ENCODE measurements at places on chromosomes 3 and 15.

- peak; percentile 45 for DNase-seq
These were observed at the start of gene PLSCR2 for GRCh38 chr3:146469150-146470017. PLSCR2 (minus strand) TSS chr3:146469561; CDS start chr3:146459904, 9,657 bp downstream.

DNA sequence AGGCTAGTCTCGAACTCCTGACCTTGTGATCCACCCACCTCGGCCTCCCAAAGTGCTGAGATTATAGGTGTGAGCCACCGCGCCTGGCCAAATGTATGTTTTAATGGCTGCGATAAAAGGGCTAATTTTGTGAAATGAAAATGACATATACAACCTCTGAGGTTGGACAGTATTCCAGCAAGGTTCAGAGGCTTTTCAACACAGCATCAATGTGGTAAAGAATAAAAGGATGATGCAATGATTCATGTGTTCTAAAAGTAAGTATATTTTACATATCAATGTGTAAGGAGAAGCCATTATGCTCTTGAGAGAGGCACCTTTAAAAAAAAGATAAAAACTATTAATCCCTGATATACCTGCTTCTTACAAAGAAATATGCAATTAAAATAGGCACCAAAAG is 6.7 kb downstream of the SLTM start:
- DNase-seq, result no peak

DNA sequence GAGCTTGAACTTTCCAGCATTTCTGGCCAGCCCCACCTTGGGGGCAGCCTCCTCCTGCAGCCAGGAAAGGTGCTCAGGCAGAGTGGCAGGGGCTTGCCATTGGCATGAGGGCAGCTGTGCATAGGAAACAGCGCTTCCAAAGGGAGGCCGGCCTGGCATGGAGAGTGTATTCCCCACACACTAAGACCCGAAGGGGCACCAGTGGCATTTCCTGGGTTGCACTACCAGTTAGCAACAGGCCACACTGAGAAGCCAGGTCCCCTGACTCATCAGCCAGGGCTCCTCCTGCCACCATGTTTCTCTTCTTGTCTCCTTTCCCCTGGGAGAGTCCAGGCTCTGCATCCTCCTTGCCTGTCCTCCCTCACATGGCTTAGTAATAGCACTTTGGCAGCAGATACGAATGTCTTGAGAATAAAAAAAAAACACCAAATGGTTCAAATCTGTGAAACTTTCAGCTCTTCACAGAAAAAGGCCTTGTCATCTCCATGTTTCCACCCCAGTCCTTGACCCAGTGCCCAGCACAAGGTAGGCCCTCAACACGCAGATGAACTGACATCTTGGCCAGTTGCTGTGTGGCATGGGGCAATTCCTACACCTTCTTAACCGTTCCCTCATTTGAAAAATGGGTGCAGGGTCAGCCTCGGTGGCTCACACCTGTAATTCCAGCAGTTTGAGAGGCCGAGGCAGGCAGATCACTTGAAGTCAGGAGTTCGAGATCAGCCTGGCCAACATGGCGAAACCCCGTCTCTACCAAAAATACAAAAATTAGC is 180.4 kb downstream of the SMAD6 start:
- DNase-seq, result no peak

GRCh38 chr3:87267953-87268645 is 8.3 kb downstream of the POU1F1 start:
- DNase-seq, result no peak

DNA sequence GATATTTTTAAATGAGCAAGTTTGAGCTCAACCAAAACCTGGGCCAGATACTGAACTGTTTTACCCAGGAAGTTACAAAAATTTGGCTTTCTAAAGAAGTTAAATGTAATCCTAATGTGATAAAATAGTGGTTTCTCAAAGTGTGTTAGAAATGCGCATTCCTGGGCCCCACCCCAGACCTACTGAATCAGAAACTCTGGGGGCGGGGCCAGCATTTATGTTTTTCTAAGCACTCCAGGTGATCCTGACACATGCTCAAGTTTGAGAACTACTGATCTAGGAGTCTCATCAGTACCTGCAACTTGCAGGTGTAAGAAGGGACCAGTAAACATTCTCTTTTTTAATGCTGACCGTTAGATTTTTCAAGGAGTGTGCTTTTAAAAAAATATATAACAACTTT is 190.6 kb downstream of the VPS13C start:
- no peak for DNase-seq

- DNase-seq, result no peak
These were observed 261.8 kb upstream of the GOLGA6L4 start for GRCh38 chr15:83973816-83974215.

- DNase-seq, result no peak
These were observed 165.2 kb upstream of the PLSCR5 start for GRCh38 chr3:146770301-146770700.
